Stimulated activated CD8-positive, alpha-beta memory T cell treated with anti-CD3 and anti-CD28 coated beads, Interleukin-12 subunit alpha, Interleukin-12 subunit beta, amount 100 ng/mL, for 4 hours (primary cell): ENCODE measurements at places on chromosomes 1 and 21.

GRCh38 chr1:200154069-200154767, 126.7 kb downstream of the NR5A2 start:
- DNase-seq, result peak; percentile 17

DNA sequence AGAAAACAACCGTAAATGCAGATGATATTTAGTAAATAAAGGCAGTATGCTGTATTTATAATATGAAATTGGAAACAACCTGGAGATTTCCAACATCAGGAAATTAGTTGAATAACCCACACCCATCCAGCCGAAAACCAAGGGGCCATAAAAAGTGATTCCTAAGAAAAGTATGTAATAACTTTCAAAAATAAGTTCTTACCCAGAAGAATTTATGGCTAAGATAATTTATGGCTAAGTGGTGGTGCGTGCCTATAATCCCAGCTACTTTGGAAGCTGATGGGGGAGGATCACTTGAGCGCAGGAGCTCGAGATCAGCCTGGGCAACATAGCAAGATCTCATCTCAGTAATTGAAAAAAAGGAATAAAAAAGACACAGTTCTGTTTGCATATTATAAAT, 43.2 kb downstream of the TMCO4 start:
- DNase-seq, result no peak

GRCh38 chr1:25738499-25738898, 61.5 kb upstream of the SELENON start:
- DNase-seq, result no peak

DNA sequence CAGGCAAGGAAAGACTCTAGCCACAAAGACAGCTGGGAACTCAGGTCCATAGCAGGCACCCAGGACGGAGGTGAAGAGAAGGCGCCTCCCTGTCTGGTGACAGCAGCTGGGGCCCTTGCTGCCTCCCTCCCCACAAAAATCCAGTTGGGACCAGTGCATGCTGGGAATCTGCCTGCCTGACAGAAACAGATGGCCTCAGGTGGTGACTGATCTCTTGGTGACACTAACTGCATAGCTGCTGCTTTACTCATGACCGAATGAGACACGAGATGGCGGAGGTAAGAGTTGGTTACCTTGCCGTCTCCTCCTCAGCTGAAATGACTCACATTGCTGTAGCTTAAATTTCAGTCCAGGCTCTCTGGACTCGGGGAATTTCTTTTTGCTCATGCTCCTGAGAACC, 130.3 kb downstream of the FGGY start:
- DNase-seq, result no peak

DNA sequence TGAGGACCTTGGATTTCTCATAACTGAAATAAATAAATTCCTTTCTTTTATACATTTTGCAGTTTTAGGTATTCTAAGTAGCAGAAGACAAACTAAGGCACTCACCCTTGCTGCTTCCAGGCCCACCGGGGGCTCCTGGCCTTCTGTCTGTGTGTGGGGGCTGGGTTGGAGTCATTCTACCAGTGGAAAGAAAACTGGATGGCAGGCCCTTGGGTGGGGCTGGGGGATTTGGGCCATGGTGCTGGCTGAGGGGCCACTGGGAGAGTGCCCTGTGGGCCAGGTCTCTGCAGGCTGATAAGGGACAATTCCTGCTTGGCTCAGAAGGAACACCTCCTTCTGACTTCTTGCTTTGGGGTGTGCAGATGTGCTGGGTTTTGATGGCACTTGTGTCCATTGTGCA, 54.0 kb upstream of the CSF3R start:
- no peak for DNase-seq

DNA sequence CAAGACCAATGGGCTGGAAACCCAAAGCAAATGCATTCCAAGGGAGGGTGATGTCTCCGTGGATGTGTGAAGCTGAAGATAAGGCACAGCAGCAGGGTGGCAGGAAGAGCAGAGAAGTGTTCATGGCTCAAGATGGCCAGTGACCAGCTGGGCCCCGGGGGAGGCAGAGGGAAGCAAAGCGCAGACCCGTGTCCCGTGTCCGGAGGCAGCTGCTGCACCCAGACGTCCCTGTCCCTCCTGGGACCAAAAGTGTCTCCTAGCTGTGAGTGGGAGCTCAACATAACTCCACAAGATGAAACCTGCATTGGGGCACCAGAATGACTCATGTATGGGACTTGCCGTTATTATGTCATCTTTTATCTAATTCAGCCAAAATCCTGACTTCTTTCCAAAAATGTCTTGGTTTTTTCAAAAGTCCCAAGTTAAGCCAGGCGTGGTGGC, 118.2 kb downstream of the RIPK4 start:
- no peak for DNase-seq

DNA sequence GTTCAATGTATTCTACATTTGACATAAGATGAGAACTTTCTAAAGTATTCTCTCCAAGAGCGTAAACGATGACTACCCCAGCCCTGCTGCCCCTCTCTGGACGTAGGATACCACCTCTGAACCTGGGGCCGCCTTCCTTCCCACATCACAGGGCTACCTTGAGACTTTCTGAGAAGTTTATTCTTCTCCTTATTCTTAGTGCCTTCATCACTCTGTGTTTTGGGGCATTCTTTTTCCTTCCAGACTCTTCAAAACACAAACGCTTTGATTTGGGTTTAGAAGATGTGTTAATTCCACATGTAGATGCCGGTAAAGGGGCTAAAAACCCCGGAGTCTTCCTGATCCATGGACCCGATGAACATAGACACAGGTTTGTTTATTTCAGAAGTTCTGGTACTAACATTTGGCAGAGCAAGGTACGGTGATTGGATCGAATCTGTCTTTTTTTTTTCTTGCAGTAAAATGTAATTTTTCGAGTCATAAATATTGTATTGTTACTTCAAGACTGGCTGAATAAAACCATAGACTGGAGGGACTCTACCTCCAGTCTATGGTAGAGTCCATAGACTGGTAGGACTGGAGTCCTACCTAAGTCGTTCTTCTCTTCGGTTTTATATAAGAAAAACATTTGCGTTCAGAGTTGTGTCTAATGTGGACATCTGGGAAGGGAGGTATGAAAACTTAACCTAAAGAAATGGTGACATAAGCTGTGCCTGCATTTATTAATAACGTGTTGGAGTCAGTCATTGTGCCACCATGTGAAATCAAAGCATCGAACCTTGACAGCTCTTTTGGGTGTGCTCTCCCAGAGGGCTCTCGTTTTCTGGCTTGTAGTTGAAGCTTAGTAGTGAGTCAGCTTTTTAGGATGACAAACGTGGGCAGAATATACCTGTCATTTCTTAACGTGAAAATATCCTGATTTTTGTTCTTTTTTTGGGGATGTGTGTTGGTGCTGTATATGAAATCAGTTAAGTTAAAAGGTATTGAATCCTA, 1.2 kb downstream of the MAN1A2 start:
- no peak for DNase-seq

DNA sequence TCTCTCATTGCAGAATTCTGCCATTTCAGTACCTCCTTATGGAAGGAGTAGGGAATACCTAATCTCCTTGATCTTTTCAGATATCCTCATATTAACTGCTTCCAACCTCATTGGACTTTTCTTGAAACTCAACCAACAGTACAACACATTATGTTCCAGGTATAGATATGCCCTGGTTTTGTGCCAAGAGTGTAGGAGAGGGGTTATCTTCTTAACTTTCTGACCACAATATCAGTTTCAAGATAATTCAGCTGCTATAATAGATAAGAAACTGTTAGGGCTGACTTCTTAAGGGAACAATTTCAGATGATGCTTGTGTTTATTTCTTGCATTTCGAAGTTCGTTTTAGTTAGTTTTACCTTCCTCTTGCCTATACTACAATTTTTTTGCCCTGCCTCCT, 2.1 kb upstream of the LPGAT1 start:
- DNase-seq, result no peak

GRCh38 chr1:109667452-109668122, at the start of gene GSTM2:
Gene GSTM2, plus strand, starts transcription at chr1:109668057. Its CDS starts 59 bp downstream, at chr1:109668116.
- peak; percentile 51 for DNase-seq

GRCh38 chr1:16119504-16119903, 36.4 kb downstream of the EPHA2 start:
- no peak for DNase-seq

- no peak for DNase-seq
Observed at GRCh38 chr1:61779231-61779630, 37.0 kb downstream of the PATJ start.

GRCh38 chr1:20110679-20111078, 8.7 kb downstream of the PLA2G2D start:
- DNase-seq, result no peak

DNA sequence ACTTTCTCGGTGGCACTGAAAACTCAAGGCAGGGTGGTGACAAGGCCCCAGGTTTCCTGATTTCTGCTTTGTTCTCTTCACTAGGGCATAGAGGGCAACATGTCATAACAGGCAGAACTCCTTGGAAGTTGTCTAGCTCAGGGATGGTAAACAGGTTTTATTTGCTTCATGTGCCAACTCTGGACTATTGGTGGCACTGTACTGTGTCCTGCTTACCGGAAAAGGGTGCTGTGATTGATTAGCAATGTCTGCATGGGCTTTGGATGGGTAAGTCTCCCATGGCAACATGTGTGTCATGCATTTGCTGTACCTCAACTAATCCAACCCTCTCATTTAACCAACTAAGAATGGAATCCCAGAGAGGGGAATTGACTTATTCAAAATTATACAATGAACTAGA, 70.7 kb upstream of the USP24 start:
- no peak for DNase-seq

- no peak for DNase-seq
Observed at GRCh38 chr1:233361876-233362275, 34.4 kb downstream of the MAP3K21 start.

DNA sequence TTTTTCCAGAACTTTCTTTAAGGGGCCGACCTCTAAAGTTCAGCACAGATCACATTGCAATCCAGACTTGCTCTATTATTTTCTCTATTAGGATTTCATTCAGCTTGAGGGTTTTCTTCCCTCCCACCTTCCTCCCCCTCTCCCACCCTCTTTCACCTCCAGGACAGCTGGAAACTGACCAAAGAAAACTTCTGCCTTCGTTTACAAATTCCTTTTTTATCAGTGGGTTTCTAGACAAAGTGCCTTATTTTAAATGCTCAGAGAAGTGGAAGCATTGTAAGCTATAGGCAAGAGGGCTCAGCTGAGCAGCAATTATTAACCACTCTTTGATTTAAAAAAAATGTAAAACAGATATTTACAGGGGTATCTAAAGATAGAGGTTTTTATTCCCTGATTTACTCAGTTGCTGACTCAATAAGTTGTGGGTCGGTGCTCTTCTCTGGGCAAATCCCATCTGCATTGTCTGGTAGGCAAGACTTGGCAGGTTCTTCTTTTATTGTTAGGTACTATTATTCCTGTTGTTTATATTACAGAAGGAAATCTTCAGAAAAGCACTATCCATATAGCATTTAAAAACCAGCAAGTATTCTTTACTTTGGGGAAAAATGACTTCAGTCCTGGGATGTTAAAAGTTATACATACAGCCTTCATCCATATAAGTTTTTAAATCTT, 277.0 kb upstream of the C1orf105 start:
- no peak for DNase-seq

- DNase-seq, result no peak
Observed at GRCh38 chr21:45882645-45883044, 98.9 kb upstream of the COL6A1 start.

DNA sequence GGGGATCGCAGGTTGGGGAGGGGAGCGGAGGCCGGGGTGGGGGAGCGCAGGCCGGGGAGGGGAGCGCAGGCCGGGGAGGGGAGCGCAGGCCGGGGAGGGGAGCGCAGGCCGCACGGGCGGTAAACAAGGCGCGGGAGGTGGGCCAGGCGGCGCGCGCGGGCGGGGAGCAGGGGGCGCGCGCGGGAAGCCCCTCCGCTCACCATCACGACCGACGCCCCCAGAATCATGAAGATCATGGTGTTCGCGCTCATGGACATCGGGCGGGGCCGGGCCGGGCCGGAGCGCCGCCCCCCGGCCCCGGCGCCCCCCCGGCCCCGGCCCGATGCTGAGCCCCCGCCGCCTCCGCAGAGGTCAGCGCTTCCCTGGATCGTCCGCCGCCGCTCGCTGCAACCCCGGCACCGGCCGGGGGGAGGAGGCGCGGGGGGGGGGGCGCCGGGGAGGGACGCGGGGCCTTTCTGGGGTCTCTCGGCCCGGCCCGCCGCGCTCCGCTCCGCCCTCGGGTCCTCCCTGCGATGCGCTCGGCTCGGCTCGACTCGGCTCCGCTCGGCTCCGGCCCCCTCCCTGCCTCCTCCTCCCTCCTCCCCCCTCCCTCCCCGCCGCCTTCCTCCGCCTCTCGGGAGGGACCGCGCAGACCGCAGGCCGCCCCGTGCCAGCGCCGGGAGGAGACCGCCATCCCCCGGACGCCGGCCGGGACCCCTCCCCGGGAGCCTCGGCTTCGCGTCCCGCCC, at the start of gene TMEM240:
Gene TMEM240, minus strand, starts transcription at position 535 of the 728 bp plus-strand sequence. Its CDS starts 278 bp downstream, at position 257.
- DNase-seq, result peak; percentile 31

GRCh38 chr1:8197493-8198282, 120.2 kb upstream of the SLC45A1 start:
- DNase-seq, result no peak

DNA sequence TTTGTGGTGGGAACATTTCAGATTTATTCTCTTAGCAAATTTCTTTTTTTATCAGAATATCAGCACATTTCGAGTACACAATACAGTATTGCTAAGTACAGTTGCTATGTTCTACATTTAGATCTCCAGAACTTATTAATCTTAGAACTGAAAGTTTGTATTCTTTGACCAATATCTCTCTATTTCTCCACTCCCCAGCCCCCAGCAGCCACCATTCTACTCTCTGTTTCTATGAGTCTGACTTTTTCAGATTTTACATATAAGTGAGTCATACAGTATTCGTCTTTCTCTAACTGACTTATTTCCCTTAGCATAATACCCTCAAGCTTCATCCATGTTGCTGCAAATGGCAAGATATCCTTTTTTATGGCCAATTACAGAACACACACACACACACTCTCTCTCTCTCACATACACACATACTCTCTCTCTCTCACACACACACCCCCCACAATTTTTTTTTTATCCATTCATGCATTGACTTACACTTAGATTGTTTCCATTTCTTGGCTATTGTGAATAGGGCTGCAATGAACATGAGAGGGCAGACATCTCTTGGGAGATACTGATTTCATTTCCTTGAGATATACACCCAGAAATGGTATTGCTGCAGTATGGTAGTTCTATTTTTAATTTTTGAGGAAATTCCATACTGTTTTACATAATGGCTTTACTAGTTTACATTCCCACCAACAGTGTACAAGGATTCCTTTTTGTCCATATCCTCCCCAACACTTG, 15.7 kb downstream of the RPTN start:
- DNase-seq, result no peak

DNA sequence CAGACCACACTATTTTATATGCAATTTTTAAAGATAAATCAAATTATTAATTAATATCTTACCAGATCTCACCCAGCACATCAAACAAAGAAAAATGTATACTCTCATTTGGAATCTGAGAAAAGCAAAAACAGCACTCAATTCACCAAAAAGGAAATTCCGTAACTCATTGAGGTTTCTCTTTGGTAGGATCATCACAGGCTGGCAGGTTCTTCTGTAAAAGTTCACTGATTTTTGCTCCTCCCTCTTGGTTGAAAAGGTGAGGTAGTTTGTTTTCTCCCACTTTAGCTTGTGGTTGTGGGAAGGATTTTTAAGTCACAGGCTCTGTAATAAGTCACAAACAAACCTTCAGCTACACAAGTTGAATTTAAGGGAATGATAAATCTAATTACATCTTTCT, at the start of gene LIPI:
Gene LIPI, minus strand, starts transcription at position 218 of the 400 bp plus-strand sequence. Its CDS starts 110 bp downstream, at position 108.
- DNase-seq, result no peak
